ENCODE measurements at places on chromosomes 7 and 10. TPM values are rescaled to one million over a fixed set of nuclear protein-coding genes. Genes with fewer than 3 reads are reported as not detected.

The RAB19 gene
- not detected for total RNA-seq

The AKR1D1 gene
- total RNA-seq: not detected

The OPN1SW gene
- not detected for total RNA-seq

GRCh38 chr7:155418304-155418703 lies 39.6 kb upstream of the EN2 start:
- H3K36me3 ChIP-seq: no peaks in the 10 kb centered on the region
- peaks cover 14% of the 10 kb centered on the region for H3K27me3 ChIP-seq
- no peak overlapping the region for H3K27ac ChIP-seq
- no peak overlapping the region for H3K4me3 ChIP-seq
- H3K4me1 ChIP-seq: no peaks in the 10 kb centered on the region
- DNase-seq: no peak

GRCh38 chr7:125661006-125661405 lies 731.4 kb upstream of the POT1 start:
- no peak for DNase-seq
- no peaks in the 10 kb centered on the region for H3K36me3 ChIP-seq
- H3K27ac ChIP-seq: no peak overlapping the region
- H3K4me3 ChIP-seq: no peak overlapping the region
- H3K4me1 ChIP-seq: no peaks in the 10 kb centered on the region

- H3K27me3 ChIP-seq: no peaks in the 10 kb centered on the region
- H3K4me1 ChIP-seq: no peaks in the 10 kb centered on the region
- H3K4me3 ChIP-seq: no peak overlapping the region
These were observed 113.7 kb downstream of the CSTF2T start for GRCh38 chr10:51585742-51586141.

DNA sequence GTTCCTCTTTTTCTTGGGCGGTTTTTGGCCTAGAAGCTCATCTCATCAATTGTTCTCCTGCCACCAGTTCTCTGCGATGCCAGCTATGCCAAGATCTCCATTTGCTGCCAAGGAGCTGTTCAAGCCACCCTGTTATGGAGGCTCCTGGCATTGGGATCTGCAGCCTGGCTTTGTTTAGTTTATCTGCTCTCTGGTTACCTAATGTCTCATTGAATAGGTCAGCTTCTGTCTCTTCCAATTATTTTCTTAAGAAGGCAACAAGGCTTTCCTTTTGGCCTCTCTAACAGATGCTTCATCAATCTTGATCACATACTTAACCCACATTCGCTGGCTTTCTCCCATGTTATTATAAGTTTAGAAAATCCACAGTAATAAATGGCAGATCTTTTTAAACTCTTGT lies 20.6 kb upstream of the SDK1 start:
- H3K36me3 ChIP-seq: no peaks in the 10 kb centered on the region
- no peaks in the 10 kb centered on the region for H3K27me3 ChIP-seq
- H3K27ac ChIP-seq: no peak overlapping the region
- no peaks in the 10 kb centered on the region for H3K4me1 ChIP-seq
